ENCODE measurements at places on chromosomes 7 and 10. TPM values are rescaled to one million over a fixed set of nuclear protein-coding genes. Genes with fewer than 3 reads are reported as not detected.

The CTNNA3 gene
- not detected for total RNA-seq

The CFAP43 gene
- total RNA-seq = not detected

The SMIM30 gene
- total RNA-seq = 14.9 TPM

The EN2 gene
- not detected for total RNA-seq

The HOXA7 gene
- 0.44 TPM for total RNA-seq

The HYAL4 gene
- 1.3 TPM for total RNA-seq

The SPDYE6 gene
- total RNA-seq = not detected

The TEX36 gene
- total RNA-seq = not detected

The SFTPA1 gene
- not detected for total RNA-seq

The UCMA gene
- not detected for total RNA-seq

The CHPF2 gene
- total RNA-seq = 125 TPM

The EPHA1 gene
- not detected for total RNA-seq

The SFRP4 gene
- 0.14 TPM for total RNA-seq

The ASZ1 gene
- not detected for total RNA-seq

The SMC3 gene
- total RNA-seq = 21.3 TPM

The PIP4K2A gene
- total RNA-seq = 87.3 TPM

The ADAMTS14 gene
- 2.2 TPM for total RNA-seq

The OR2A7 gene
- 0.22 TPM for total RNA-seq

The STRIP2 gene
- total RNA-seq = 8.7 TPM

The BZW2 gene
- total RNA-seq = 82.5 TPM

The ERCC6 gene
- total RNA-seq = 14.0 TPM

The CHRM2 gene
- 20.8 TPM for total RNA-seq

The INA gene
- 3.7 TPM for total RNA-seq

The BICC1 gene
- 29.8 TPM for total RNA-seq

The KCNIP2 gene
- total RNA-seq = 0.57 TPM

The WAC gene
- total RNA-seq = 60.8 TPM

The AEBP1 gene
- 95.6 TPM for total RNA-seq

The GPR26 gene
- not detected for total RNA-seq

The MLXIPL gene
- total RNA-seq = not detected

The AGR2 gene
- not detected for total RNA-seq

The RNF32 gene
- total RNA-seq = 0.14 TPM

The HGF gene
- 282 TPM for total RNA-seq

The MLLT10 gene
- 39.6 TPM for total RNA-seq

The CREB5 gene
- total RNA-seq = 5.5 TPM

The DEPP1 gene
- 3.6 TPM for total RNA-seq

The C10orf67 gene
- 0.22 TPM for total RNA-seq

The CLRN3 gene
- not detected for total RNA-seq

The GIMAP1 gene
- total RNA-seq = not detected

The PARD3 gene
- total RNA-seq = 52.0 TPM

The HPSE2 gene
- total RNA-seq = 4.0 TPM

The CDH23 gene
- under 0.01 TPM for total RNA-seq

The HDAC9 gene
- 10.3 TPM for total RNA-seq

The CPN1 gene
- not detected for total RNA-seq

The TECTB gene
- total RNA-seq = not detected
